Dermis microvascular lymphatic vessel endothelial cell (primary cell): ENCODE measurements at places on chromosomes 5 and 9.
A peak's percentile ranks its signal among the peaks of the same experiment; 100 is the strongest.

DNA sequence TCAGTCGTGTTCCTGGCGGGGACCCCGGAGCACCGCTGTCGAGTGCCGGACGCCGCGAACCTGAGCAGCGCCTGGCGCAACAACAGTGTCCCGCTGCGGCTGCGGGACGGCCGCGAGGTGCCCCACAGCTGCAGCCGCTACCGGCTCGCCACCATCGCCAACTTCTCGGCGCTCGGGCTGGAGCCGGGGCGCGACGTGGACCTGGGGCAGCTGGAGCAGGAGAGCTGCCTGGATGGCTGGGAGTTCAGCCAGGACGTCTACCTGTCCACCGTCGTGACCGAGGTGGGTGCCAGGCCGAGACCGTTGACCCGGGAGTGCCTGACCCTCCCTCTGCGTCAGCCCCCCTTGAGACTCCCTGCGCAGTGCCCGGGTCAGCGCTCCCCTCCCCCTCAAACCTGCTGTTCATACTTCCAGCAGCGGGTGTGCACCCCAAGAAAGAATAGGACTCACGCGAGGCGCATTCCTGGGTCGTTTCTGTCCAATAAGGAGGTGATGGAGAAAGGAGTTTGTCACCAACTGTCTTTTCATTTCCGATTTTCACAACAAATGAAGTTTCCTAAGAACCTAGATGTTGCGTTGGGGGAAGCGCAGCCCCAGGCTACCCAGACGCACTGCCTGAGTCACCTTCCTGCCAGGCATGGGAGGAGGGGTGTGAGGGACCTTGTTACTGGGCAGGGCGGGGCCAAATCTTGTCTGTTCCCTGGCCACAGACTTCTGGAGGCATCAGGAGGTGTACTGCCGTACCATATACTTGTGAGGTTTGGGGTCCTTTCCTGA is 722 bp downstream of the SLC22A4 start:
- peak; percentile 30 for DNase-seq

- DNase-seq, result peak; percentile 72
Observed at GRCh38 chr9:94922098-94922607, 195.7 kb downstream of the AOPEP start.

GRCh38 chr9:114395768-114396167 is 8.0 kb upstream of the AKNA start:
- DNase-seq, result no peak

DNA sequence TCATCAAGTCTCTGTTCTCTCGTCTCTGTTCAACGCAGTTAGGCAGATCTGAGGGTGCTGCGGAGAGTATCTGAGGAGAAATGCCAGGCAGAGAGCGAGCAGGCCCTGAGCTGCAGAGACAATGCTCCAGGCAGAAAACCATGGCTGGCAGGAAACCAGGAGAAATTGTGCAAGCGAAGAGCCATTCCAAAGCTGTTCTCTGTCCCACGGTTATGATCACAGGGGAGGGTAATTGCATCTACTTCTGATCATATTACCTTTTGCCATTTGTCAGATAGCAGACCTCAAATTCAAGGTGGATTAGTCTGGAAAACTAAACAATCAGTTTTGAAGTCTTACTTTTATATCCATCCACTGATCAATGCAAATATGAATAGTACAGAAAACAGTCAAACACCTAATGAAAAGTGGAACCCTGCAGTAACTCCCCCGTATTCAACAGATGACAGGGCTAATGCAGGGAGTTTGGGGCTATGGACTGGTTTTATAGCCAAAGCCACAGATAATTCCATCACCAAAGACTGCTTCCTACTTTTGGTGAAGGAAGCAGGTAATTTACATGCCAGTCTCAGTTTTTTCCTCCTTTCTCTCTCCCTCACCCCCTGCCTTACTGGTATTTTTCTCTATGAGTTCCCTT is 228.0 kb downstream of the DCP2 start:
- no peak for DNase-seq

DNA sequence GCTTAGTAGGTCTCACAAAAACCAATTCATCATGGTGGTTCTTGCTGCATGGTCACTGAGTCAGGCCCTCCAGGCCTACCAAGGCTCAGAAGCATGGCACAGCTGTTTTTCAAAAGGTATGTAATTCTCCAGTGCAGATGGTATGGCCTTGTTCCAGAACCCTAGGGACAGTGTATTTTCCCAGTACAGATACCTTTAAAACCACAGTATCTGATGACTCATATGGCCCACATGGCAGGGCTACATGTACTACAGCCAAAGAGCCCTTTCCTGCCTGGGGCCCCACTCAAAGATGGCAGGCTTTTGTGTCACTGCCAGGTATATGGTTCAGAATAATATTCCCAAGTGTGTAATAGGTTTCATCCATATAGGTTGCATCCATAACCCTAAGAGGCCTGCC is 16.5 kb downstream of the CSF2 start:
- peak; percentile 85 for DNase-seq

DNA sequence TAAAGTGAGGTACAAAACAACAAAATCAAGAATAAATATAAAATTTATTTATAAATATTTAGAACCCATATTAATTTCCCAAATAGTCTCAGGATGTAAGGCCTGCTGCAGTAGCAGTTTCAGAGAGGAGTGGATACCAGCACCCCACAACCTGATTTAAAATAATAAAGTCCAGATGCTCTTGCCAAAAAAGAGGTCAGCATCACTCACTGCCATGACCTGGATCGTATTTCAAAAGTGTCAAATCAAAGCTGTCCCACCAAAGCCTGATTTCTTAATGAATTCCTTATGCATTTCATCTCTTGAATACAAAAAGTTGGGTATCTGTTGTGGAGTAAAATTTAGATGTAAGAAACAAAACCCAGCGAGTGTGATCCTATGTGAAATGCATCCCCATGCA is 58.0 kb upstream of the ROR2 start:
- no peak for DNase-seq

GRCh38 chr9:127826253-127826913 is 23.7 kb downstream of the FPGS start:
- DNase-seq, result no peak

GRCh38 chr5:136781464-136781863 is 416.1 kb upstream of the TRPC7 start:
- no peak for DNase-seq

- peak; percentile 14 for DNase-seq
Observed at GRCh38 chr9:75239176-75239575, 150.9 kb downstream of the OSTF1 start.

- peak; percentile 58 for DNase-seq
Observed at GRCh38 chr5:41856644-41857491, 13.4 kb downstream of the OXCT1 start.
